Activated CD4-positive, alpha-beta T cell treated with anti-CD3 and anti-CD28 coated beads, Interleukin-2, amount 50 U/mL, for 1 hour (primary cell): ENCODE measurements at places on chromosomes 4 and X.

DNA sequence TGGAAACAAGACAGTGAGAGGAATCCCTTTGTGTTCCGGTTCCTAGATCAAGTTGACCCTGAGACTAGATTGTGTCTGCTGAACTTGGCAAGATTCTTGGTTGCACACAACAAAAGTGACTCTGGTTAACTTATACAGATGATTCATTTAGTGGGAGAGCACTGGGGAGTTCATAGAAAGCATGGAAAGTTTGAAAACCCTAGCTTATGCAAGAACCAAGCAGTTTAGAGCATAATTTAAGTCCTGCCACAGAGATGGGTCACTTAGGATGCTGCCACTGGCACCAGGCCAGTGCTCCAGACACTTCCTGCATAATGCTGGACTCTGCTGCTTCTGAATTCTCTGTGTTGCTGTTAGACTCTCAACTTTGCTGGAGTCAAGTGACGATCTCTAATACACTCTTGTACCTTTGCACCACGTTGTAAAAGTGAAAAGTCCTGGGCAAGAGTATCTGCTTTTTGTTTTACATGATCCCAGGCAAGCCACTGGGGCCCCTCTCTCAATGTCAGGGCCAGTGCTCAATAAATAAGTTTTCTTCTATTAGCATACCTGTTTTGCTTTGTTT, 12.7 kb upstream of the DCUN1D4 start:
- DNase-seq = no peak

- no peak for DNase-seq
These were observed 111.5 kb downstream of the LARP7 start for GRCh38 chr4:112748352-112748878.

GRCh38 chr4:140268186-140268841, 105.1 kb upstream of the SCOC start:
- no peak for DNase-seq

- DNase-seq = no peak
These were observed 32.7 kb downstream of the RBMX start for GRCh38 chrX:136847874-136848273.

- DNase-seq = no peak
These were observed 81.9 kb upstream of the HPGD start for GRCh38 chr4:174604198-174604597.

GRCh38 chrX:28042826-28043564, 61.7 kb upstream of the DCAF8L1 start:
- DNase-seq = no peak

GRCh38 chr4:143482840-143483239, 30.7 kb upstream of the SMARCA5 start:
- no peak for DNase-seq

DNA sequence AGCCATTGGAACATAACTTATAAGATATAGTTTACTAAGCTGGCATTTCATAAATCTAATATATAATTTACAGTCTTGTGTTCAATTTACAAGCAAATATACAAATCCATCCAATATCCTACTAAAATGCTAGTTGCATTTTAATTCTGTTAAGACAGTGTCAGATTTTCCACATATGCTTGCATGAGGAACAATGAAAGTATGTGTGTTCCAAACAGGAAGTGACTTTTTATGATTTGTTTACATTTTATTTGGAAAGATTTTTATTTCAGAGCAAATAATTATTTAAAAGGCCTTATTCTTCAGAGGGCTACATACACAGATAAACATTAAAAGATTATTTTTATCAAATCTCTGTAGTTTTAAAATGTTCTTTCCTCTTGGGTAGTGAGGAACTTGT, 130.1 kb downstream of the KLHL34 start:
- DNase-seq = no peak

DNA sequence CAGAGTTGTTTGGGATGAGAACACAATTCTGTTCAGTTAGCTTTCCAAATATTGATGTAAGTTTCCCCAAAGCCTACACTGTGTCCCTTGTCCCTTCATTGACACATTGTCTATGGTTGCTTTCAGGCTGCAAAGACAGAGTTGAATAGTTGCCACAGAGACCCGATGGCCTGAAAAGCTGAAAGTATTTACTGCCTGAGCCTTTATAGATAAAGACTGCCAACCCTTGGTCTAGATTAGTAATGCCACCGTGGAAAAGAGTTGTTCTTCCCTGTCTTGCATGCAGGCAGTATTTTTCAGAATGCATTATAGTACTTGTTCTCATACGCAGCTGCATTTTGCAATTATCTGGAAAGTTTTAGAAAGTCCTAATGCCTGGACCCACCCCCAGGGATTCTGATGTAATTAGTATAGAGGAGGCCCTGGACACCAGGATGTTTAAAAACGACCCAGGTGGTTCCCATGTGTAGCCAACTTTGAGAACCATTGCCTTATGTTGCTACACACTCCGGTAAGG, 180.8 kb downstream of the FRMPD4 start:
- DNase-seq = no peak

GRCh38 chrX:153974726-153975286, 2.3 kb downstream of the TMEM187 start:
- DNase-seq = no peak

GRCh38 chr4:39279416-39279815, 86.7 kb downstream of the RFC1 start:
- no peak for DNase-seq

GRCh38 chrX:132486599-132487178, 2.1 kb downstream of the MBNL3 start:
- no peak for DNase-seq
